Effector CD8-positive, alpha-beta T cell (primary cell): ENCODE measurements at places on chromosomes 16 and 17.

DNA sequence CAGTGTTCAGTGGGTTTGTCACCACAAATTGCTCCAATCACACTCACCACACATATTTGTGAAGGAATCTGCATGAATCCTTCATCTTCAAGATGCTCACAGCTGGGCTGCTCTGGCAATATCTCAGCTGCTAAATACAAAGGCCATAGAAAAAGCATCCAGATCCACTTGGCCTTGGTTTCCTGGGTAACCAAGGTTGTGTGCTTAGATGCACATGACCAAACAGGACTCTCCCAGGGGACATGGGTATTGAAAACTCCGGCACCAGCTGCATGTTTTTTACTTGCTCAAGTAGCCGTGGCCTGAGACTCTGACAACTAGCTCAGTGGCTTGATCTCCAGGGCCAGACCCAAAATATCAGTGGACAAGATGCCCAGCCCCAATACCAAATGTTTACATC is 131.3 kb downstream of the CBLN1 start:
- no peak for DNase-seq

GRCh38 chr17:67411397-67411796 is 34.3 kb downstream of the PITPNC1 start:
- no peak for DNase-seq

DNA sequence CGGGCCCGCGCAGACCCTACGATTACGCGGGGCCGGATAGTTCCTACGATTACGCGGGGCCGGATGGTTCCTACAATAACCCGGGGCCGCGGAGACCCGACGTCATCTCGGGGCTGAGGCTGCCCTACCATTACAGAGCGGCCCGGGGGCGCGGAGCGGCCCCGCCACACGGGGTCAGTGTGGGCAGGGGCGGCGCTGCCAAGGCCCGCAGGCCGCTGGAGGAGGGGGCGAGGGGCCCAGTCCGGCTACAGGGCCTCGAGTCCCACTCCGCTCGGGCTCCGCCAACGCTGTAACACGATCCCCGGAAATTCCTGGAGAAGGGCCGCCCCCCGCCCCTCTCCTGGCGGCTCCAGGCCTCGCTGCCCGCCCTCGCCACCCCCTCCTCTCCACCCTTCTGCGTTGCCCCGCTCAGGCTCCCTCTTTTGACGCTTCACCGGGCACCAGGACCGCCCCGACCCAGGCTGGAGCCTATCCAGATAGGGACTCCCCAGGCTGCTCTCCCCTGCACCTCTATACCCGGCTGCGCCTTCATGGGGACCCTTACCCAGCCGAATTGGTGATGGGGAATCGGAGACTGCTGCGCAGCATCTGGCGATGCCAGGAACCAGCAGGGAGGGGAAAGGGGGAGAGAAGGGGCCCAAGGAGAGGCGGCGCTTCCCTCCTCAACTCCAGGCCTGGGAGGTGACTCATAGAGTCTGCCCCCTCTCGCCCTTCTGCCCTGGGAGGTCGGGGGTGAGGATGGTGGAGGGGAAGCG is at the start of gene RAB34:
TSS of gene RAB34 (minus strand) at position 291 of the 755 bp plus-strand sequence. CDS start 602 bp downstream, outside the sequence.
- DNase-seq: no peak

DNA sequence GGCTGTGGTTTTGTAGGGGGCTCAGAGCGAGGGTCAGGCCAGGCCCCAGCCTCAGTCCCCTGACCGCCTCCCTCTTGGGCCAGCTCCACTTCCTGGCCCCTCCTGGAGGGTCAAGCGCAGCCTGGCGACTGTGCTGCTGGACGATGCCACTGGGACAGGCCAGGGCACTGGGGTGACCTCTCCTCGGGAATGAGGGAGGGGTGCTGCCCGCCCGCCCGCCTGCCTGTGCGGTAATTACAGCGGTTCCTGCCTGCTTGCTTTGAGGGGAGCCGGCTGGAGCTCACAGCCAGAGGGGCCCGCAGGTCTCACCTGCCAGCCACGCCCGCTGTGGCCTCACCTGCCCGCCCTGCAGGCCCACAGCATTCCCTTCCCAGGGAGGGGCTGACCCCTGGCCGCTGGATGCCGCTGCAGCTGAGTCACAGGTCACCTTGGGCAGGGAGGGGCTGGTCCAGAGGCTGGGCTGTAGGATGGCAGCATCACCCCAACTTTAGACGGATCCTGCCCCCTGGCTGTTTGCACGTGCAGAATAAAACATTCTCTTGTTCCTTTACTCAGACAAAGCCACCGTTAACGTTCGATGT is 76.7 kb upstream of the CBX4 start:
- DNase-seq: no peak
